ENCODE measurements at places on chromosomes 16 and 17.

DNA sequence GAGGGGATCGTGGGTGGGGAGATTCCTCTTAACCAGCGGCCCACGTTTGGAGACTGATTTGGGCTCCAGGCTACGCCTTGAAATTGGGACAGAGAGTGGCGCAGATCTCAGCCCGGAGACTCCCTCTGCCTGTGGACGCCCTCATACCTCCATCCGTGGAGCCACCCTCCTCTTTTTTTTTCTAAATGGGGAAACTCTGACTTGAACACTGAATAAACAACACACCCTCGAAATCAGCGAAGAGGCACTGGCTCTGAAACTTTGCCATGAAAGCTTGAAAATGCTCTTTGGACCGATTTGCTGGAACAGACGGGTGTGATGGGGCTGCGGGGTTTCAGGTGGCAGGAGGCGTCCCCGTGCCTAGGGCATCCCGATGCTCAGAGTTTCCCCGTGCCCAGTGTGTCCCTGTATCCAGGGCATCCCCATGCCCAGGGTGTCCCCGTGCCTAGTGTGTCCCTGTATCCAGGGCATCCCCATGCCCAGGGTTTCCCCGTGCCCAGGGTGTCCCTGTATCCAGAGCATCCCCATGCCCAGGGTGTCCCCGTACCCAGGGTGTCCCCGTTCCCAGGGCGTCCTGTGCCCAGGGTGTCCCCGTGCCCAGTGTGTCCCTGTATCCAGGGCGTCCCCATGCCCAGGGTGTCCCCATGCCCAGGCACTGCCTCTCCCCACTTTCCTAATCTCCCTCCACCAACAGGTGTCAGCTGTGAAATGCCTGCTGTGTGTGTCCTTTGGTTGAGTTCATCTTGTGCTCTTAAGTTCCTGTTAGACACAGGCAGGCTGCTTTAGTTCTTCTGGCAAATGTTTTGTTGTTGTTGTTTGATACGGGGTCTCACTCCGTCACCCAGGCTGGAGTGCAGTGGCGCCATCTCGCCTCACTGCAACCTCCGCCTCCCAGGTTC, 187.0 kb downstream of the SEC14L1 start:
- DNase-seq, result no peak

DNA sequence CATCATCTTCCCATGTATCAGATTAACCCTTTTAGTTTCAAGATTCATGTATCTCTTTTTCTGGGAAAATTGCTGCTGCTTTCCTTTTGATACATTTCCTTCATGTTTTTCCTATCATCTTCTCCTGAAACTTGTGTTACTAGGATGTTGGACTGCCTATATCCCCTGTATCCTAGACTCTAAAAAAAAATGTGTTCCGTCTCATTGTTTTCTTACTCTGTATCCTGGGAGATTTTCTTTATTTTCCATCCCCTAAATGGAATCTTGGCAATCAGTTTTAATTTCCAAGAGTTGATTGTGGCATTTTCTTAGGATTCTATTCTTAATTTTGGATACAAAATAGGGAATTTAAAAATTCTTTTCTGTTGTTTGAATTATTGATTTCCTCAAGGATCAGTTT, 36.8 kb downstream of the MAP2K4 start:
- no peak for DNase-seq

- DNase-seq, result peak; percentile 58
These were observed 20.6 kb upstream of the COL1A1 start for GRCh38 chr17:50221864-50222545.

GRCh38 chr17:61384692-61385576, 14.7 kb upstream of the TBX2 start:
- no peak for DNase-seq

- peak; percentile 95 for DNase-seq
These were observed 199.8 kb upstream of the CHMP6 start for GRCh38 chr17:80791758-80792284.

GRCh38 chr16:7839568-7839967, 506.9 kb downstream of the RBFOX1 start:
- DNase-seq, result no peak

DNA sequence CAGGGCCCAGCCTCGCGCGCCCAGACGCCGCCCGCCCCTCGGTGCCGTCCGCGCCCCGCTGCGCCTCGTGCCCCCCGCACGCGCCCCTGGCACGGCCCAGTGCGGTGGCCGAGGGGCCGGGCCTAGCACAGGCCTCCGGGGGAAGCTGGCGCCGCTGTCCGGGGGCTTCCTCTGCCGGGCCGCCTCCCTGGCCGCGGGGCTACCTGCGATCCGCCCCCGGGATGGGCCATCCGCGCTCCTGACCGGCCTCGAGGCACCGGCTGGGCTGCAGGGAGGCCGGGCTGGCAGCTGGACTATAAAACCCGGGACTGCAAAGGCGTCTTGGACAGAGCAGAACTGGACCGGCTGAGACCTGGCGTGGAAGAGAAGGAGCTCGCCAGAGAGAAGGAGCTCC, 783 bp downstream of the BHLHA9 start:
- DNase-seq, result no peak
